ENCODE measurements at places on chromosomes 6 and 20.

GRCh38 chr6:158516098-158516497 is 43.8 kb upstream of the TMEM181 start:
- DNase-seq = no peak

GRCh38 chr6:132456700-132457143 is 55.4 kb upstream of the MOXD1 start:
- no peak for DNase-seq

- DNase-seq = no peak
Observed at GRCh38 chr6:170438861-170439260, 114.2 kb downstream of the PSMB1 start.

DNA sequence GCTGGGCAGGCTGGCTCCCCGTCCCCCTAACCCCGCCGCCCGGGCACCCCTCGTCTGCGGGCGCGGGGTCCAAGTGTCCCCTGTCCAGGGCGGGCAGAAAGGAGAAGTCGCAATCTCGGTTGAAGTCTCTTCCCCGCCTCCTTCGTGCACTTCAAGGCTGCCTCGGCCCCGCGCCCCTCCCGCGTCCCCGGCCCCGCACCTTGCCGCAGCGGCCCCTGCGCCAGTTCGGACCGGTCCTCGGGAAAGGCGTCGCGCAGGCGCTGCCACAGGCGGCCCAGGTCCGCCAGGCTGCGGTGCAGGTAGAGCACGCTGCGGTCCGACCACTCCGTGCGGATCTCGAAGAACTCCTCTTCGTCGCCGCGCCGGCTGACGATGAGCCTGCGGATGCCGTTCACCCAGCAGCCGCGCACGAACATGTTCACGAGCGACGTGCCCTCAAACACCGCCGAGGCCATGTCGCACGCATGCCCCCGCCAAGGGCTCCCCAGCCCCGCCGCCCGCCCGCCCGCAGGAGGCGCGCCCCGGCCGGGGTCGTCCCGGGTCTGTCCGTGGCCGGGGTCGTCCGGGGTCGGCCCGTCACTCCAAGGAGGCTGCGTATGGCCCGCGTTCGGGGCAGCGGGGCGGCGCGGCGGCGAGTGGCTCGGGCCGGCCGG is at the start of gene PXDC1:
TSS of gene PXDC1 (minus strand) at position 637 of the 653 bp plus-strand sequence. CDS start at position 455, 182 bp downstream.
- peak; percentile 36 for DNase-seq

- peak; percentile 54 for DNase-seq
Observed at GRCh38 chr20:57622579-57623381, 2.6 kb upstream of the ZBP1 start.
